Stimulated activated CD4-positive, alpha-beta T cell treated with anti-CD3 and anti-CD28 coated beads, TNF-alpha, amount 100 ng/mL, for 4 hours (primary cell): ENCODE measurements at places on chromosomes 5 and 9.

- DNase-seq = no peak
Observed at GRCh38 chr5:142658278-142658677, 27.6 kb downstream of the FGF1 start.

GRCh38 chr5:143176048-143176447 is 227.4 kb downstream of the NR3C1 start:
- no peak for DNase-seq

- no peak for DNase-seq
Observed at GRCh38 chr5:106600803-106601202, 1069.9 kb downstream of the EFNA5 start.

- no peak for DNase-seq
Observed at GRCh38 chr9:14133394-14133793, 180.5 kb downstream of the NFIB start.

DNA sequence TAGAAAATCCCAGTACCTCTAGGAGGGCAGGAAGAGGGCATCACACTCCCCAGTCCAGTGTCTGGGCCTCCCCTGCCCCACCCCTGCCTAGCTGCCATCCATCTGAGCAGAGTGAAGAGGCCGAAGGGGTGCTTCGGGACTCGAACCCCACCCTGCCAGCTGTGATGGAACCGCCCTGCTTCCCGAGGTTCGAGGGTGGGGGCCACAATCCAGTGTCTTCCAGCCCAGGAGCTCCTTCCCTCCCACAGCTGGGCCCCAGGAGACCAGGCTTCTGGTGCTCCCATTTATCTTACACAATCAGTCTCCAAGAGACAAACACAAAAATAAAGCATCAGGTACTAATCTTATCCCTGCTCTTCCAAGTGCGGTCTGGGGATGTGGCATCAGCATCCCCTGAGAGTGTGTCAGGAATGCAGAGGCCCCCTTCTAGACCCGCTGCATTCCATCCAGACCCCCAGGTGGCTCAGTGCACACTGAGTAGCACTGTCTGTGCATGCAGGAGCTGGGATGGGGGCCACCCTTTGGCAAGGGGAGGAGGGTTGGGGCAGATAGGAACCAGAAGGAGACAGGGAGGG is 122.8 kb upstream of the TBC1D2 start:
- no peak for DNase-seq

- no peak for DNase-seq
Observed at GRCh38 chr5:68962757-68963484, 130.9 kb upstream of the SLC30A5 start.
